ENCODE measurements at places on chromosomes 1 and 21. TPM values are rescaled to one million over a fixed set of nuclear protein-coding genes. Genes with fewer than 3 reads are reported as not detected.

- no peak for DNase-seq
- H3K4me3 ChIP-seq = peak overlapping the region; percentile 86
- no peaks in the 10 kb centered on the region for H3K27me3 ChIP-seq
- H3K36me3 ChIP-seq = no peaks in the 10 kb centered on the region
- H3K27ac ChIP-seq = peak overlapping the region; percentile 93
These were observed 3.1 kb downstream of the KCTD3 start for GRCh38 chr1:215569986-215570824.

GRCh38 chr1:203813581-203814341 is 18.3 kb downstream of the ZBED6 start:
- H3K36me3 ChIP-seq = peaks cover 44% of the 10 kb centered on the region
- no peaks in the 10 kb centered on the region for H3K27me3 ChIP-seq
- no peak overlapping the region for H3K4me3 ChIP-seq
- no peak for DNase-seq

DNA sequence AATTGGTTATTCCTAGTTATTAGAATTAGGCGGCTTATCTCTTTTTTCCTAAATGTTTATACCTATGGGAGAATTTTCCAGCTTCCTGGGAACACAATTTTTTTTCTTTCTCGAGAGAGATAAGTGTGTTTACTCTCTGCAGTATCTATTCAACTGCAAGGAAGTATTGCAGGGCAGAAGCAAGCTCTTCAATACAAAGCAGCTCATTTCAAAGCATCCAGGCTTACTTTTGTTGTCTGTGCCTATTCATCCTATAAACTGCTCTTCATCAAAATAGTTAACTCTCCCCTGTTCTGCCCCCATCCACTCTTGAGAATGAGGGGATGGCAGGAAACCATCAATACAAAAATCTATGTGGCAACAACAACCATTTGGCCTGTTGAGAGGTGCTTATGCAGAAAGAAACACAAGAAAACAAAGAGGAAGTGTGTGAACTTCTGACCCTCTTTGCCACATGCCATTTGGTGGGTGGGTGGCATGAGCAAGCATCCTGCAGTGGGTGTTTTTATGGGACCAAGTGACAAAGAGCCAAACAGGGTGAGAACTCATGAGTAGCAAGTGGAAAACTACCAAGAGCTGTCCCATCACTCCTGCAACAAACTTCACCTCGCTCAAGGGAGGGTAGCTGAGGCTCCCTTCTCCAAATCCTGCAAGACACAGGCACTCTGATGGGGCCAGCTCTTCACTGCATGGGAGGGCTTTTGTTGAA is 50.6 kb upstream of the MRPS6 start:
- H3K36me3 ChIP-seq = peaks cover 4% of the 10 kb centered on the region
- H3K4me1 ChIP-seq = peaks cover 15% of the 10 kb centered on the region
- H3K4me3 ChIP-seq = no peak overlapping the region
- no peak overlapping the region for H3K27ac ChIP-seq

Gene C8B
- total RNA-seq = not detected

GRCh38 chr1:19028110-19028509 is 71.6 kb upstream of the IFFO2 start:
- H3K27me3 ChIP-seq = peaks cover 11% of the 10 kb centered on the region
- DNase-seq = no peak
- no peak overlapping the region for H3K4me3 ChIP-seq

DNA sequence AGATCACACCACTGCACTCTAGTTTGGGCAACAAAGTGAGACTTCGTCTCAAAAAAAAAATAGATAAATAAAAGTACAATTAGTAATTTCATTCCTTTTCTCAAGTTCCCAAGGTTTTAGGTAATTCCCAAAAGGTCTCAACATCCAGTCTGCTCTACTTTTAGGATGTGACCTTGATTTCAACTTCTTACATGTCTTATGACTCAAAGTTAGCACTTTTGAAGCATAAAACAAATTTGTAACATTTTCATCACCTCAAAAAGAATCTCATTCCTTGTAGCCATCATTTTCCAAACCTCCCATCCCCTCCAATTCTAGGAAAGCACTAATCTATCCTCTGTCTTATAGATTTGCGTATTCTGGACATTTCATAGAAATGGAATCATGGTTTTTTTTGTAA is 32.2 kb downstream of the SNX27 start:
- H3K4me1 ChIP-seq = peaks cover 14% of the 10 kb centered on the region
- H3K36me3 ChIP-seq = peaks cover 10% of the 10 kb centered on the region
- H3K27me3 ChIP-seq = no peaks in the 10 kb centered on the region
- no peak overlapping the region for H3K27ac ChIP-seq

Gene IL6R
- total RNA-seq = 12.4 TPM

DNA sequence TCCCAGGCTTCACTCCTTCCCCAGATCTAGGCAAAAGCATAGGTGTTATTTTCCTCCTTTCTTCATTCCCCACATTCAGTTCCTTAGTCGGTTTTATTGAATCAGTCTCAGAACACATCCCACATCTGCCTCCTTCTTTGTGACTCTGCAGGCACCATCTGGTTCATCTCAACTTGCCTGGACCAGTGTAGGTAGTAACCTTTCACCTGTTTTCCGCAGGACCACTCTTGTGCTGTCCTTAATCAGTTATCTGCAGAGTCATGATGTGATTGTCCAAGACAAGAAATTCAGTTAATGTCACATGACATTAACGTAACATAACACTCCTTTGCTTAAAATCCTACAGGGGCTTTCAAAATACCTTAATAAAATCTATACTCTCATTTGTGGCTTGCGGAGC is 174.6 kb downstream of the CHRM3 start:
- H3K36me3 ChIP-seq = no peaks in the 10 kb centered on the region
- no peak for DNase-seq
- no peaks in the 10 kb centered on the region for H3K27me3 ChIP-seq
- H3K27ac ChIP-seq = no peak overlapping the region

DNA sequence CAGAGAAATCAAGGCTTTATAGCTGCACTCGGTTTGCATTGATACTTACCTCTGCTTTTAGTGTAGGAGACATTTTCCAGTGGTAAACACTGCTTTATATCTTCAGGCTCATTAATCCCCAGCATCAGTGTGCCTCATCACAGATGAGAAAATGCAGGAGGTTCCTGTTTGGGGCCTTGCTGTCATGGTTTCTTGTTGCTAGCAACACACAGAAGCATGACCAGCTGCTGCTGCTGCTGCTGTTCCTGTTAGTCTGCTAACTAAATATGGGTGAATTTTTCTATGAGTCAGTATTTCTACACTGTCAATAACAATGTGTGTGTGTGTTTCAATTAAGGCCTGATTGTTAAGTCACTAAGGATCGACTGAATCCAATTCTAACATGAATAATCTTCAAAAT is 85.8 kb upstream of the RGS1 start:
- no peaks in the 10 kb centered on the region for H3K36me3 ChIP-seq
- peak overlapping the region; percentile 98 for H3K27ac ChIP-seq
- H3K4me3 ChIP-seq = no peak overlapping the region
- H3K4me1 ChIP-seq = peaks cover 50% of the 10 kb centered on the region
- DNase-seq = peak; percentile 88
- H3K27me3 ChIP-seq = no peaks in the 10 kb centered on the region

DNA sequence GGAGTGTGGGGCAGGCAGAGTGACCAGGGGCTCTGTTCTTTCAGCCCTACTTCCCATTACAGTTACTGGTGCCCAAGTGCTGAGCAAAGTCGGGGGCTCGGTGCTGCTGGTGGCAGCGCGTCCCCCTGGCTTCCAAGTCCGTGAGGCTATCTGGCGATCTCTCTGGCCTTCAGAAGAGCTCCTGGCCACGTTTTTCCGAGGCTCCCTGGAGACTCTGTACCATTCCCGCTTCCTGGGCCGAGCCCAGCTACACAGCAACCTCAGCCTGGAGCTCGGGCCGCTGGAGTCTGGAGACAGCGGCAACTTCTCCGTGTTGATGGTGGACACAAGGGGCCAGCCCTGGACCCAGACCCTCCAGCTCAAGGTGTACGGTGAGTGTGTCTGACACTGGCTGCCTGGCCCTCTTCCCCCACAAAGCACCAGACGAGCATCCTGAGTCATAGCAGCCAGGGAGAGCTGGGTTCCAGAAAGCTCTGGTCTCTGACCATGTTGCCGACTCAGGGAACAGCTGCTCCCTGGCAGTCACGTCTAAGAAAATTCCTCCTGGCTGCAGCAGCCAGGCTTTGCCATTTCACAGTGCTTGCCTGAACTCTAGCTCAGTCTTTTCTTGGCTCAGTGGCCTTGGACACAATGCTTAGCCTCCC is 3.3 kb downstream of the SLAMF8 start:
- no peak overlapping the region for H3K27ac ChIP-seq
- H3K4me3 ChIP-seq = no peak overlapping the region
- H3K36me3 ChIP-seq = no peaks in the 10 kb centered on the region
- H3K27me3 ChIP-seq = peaks cover under 1% of the 10 kb centered on the region

Gene FALEC
- not detected for total RNA-seq

Gene FAM43B
- total RNA-seq = 0.37 TPM

Gene PADI3
- total RNA-seq = 0.39 TPM

GRCh38 chr1:61961009-61961408 is 218.7 kb downstream of the PATJ start:
- no peak overlapping the region for H3K27ac ChIP-seq
- H3K4me1 ChIP-seq = no peaks in the 10 kb centered on the region
- no peaks in the 10 kb centered on the region for H3K36me3 ChIP-seq

- no peak for DNase-seq
- H3K4me1 ChIP-seq = peaks cover 35% of the 10 kb centered on the region
- H3K27me3 ChIP-seq = no peaks in the 10 kb centered on the region
- H3K36me3 ChIP-seq = peaks cover 21% of the 10 kb centered on the region
- H3K4me3 ChIP-seq = no peak overlapping the region
These were observed 85.1 kb downstream of the ENAH start for GRCh38 chr1:225567789-225568188.

DNA sequence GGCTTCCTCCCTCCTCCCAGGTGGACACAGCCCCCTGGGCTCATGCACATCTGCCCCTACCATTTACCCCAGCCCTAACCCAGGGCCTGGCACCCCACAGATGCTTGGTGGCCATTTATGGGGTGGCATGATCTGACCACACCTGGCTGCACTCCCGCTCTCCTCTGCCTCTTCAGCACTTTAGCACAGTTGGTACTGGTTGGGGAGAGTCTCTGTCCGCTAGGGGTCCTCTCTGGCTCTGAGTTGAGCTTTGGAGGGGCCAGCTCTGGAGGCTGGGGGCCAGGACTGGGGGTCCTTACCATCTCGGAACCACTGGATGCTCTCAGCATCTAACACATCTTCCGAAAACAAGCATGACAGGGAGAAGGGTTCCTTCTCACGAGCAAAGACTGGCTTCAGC is 17.4 kb downstream of the MYOM3 start:
- DNase-seq = no peak
- H3K4me3 ChIP-seq = no peak overlapping the region
- no peak overlapping the region for H3K27ac ChIP-seq
- H3K4me1 ChIP-seq = peaks cover 1% of the 10 kb centered on the region
- peaks cover 13% of the 10 kb centered on the region for H3K27me3 ChIP-seq

Gene CASZ1
- 1.2 TPM for total RNA-seq

- H3K36me3 ChIP-seq = no peaks in the 10 kb centered on the region
- no peak within 1 kb of the TSS for H3K27ac ChIP-seq
- peaks cover 19% of the 10 kb centered on the region for H3K27me3 ChIP-seq
- H3K4me3 ChIP-seq = peak within 1 kb of the TSS; percentile 74
These were observed at the start of gene TFAP2E for GRCh38 chr1:35573198-35574124. TSS of gene TFAP2E (plus strand) at chr1:35573314. CDS start at chr1:35573578, 264 bp downstream.

DNA sequence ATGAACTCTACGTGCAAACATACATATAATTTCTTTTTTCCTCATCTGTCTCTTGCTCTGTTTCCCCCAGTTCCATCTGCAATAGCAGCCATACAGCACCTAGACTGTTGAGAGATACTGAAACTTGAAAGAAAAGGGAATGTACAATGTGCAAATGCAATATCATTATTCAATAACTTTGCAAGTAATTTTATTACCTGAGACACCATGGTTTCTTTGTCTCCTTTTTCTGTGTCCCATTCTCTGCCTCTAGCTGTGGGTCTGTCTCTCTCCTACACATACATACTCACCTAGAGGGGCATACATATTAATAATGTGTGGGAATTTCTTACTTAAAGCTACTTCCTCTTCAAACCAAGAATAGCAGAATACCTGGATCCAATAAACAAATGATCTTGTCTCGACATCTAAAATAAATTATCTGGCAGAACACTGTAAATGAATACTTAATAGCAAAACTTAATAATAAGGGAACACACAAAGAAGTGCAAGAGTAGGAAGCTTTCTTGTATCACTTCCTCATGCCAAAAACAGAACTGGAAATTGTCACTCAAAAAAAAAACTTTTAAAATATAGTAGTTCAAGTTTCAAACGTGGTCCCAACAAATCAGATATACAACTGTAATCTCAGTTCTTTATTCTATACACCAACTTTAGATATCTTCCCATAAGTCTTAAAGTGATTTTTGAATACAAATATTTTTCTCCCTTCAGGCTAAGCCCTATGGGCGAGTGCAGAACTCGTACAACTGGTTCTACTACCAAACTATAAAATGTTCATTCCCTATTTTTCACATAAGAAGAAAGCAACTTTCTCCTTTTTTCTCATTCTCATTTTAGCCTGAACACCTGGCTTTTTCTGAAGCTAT is 194.6 kb downstream of the NRIP1 start:
- H3K27me3 ChIP-seq = no peaks in the 10 kb centered on the region
- H3K4me3 ChIP-seq = no peak overlapping the region
- H3K27ac ChIP-seq = no peak overlapping the region
- no peaks in the 10 kb centered on the region for H3K36me3 ChIP-seq
- no peaks in the 10 kb centered on the region for H3K4me1 ChIP-seq

Gene ADGRL2
- total RNA-seq = 76.3 TPM

DNA sequence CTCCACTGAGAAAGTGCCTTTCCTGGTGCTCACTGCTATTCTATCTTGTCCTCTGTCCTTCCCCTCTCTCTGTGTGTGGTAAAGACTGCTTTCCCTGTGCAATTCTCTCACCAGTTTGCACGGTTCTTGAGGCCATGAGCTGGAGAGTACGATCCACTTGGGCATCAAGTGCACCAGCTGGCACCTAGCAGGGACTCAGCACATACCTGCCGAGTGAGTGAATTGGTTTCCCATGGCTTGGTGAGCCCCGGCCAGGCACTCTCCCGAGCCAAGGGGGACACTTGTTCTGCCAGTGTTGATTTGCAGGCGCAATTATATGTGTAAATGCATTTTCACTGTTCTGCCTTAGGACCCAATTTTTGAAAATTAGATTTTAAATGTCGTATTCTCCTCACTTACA is 313.5 kb downstream of the DISC1 start:
- H3K27ac ChIP-seq = no peak overlapping the region
- H3K4me1 ChIP-seq = peaks cover 23% of the 10 kb centered on the region
- peaks cover 2% of the 10 kb centered on the region for H3K36me3 ChIP-seq
- no peak for DNase-seq
- no peak overlapping the region for H3K4me3 ChIP-seq

Gene ALX3
- not detected for total RNA-seq

Gene GPR3
- 0.50 TPM for total RNA-seq

Gene SHE
- total RNA-seq = not detected

GRCh38 chr1:233042834-233043233 is 92.4 kb downstream of the NTPCR start:
- no peaks in the 10 kb centered on the region for H3K27me3 ChIP-seq
- H3K4me3 ChIP-seq = no peak overlapping the region
- no peak for DNase-seq
- H3K36me3 ChIP-seq = no peaks in the 10 kb centered on the region
- H3K4me1 ChIP-seq = no peaks in the 10 kb centered on the region

DNA sequence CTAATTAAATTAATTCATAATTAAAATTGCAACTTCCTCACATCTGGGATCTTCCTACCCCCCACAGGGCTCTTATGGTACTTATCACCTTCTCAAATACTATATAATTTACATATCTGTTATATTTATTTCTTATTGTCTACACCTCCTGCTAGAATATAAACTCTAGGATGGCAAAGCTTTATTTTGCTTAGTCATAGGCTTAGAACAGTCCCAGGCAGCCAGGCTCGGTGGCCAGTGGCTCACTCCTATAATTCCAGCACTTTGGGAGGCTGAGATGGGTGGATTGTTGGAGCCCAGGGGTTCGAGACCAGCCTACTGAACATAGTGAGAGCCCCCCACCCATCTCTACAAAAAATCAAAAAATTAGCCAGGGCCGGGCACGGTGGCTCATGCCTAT is 10.0 kb upstream of the VPS13D start:
- no peaks in the 10 kb centered on the region for H3K4me1 ChIP-seq
- no peak for DNase-seq
- peaks cover 53% of the 10 kb centered on the region for H3K27me3 ChIP-seq
- no peak overlapping the region for H3K27ac ChIP-seq

Gene KISS1
- total RNA-seq = not detected
